T-helper 1 cell (primary cell): ENCODE measurements at places on chromosomes 2 and 18.

- no peak for DNase-seq
Observed at GRCh38 chr2:30981510-30981909, 156.7 kb downstream of the GALNT14 start.

DNA sequence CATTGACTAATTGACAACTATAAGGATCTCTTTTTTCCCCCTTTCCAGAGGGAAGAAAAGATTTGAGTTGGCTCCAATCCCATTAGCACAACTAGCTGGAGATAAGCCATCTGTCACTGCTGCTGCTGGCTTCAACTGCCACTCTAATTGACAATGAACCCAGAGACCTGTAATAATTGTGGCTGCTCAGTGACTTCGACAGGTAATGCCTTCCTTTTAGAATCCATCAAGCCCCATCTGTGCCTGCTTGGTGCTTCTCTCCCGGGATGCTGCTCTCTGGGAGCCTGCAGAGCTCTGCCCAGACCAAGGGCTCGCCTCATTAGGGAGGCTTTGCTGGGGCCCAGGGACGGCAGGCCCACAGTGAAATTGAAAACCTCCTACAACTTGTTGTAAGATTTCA lies 376.7 kb upstream of the SOX11 start:
- no peak for DNase-seq

DNA sequence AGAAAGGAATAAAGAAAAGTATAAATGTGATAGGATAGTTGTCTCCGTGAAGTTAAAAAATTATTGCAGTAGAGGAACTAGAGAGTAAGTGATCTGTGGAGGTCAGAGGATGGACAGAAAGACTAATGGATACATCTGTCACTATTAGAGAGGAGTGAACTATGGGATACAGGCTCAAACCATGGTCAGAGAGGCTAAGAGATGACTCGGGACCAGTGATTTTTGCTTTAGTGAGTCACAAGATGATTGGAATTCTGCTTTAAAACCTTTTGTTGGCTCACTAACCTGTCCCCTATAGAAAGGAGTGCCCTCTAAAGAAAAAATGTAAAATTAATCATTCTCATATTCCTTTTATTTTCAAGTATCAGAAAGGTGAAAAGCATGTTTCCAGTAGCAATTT lies 30.3 kb downstream of the ALMS1 start:
- no peak for DNase-seq

GRCh38 chr2:156436497-156437085 lies 412 bp downstream of the GPD2 start:
- DNase-seq, result no peak

DNA sequence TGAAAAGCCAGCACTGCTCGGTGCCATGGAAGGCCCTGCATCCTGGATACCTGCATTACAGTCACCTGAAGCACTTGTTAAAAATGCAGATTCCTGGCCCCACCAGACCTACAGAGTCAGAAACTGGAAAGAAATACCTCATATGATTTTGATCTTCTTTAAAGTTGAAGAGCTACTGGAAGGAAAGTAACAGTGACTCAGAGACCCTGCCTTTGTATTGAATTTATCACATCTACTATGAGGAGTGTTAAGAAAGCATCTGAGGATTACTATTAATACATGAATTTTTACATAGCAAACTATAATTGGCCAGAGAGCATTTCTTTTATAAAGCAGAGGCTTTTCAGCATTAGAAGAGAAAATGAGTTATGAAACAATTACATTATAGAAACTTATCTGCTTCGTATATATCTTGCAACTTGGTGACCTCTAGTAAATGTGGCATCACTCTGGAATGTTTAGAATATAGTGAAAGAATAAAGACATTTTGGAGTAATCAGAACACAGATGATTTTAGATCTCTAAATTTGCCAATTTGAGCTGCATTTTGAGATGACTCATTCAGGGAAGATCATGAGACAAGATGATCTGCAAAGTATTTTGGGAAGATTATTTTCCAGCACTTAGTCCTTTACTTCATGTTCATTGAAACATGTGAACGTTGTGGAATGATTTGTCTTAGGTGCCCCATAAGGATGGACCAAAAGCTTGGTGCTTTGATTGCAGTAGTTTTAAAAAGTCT lies 12.2 kb downstream of the PTPRM start:
- DNase-seq, result no peak

DNA sequence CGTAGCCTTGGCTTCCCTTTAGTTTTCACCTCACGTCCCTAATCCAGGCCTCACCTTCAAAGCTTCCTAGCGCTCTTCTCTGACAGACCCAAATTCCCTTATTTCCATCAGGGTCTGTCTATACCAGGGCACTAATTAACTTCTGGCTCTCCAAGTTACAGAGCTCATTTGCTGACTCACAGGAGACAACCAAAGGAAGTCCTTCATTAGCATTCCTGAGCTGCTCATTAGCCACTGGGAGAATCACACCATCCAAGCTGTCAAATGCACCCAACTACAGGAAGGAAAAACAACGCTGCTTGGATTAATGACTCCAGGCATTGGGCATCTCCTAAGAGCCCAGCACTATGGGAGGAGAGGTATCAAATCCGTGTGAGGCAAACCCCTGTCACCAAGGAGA lies 109.8 kb upstream of the ALK start:
- DNase-seq, result no peak

GRCh38 chr18:37721544-37722522 lies 156.2 kb upstream of the CELF4 start:
- no peak for DNase-seq

- DNase-seq, result no peak
Observed at GRCh38 chr2:98710734-98711133, 20.2 kb downstream of the MGAT4A start.

DNA sequence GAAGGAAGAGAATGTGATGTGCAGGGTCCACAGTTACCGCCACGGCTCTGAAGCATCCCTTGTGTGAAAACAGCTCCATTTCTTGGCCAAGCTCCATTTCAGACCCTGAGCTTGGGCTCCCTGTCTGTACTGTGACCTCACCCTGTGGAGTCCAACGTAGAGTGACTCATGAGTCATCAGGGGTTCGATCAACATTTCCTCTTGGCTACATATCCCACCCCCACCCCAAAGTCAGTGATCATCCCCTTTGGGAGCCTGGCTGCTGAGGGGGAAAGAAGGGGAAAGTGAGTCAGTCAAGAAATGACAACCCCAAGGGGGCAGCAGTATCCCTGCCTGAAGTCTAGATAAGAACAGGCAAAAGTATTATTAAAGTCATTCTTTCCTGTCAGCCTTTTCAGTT lies 62.2 kb downstream of the PAPOLG start:
- no peak for DNase-seq

GRCh38 chr2:173574324-173575112 lies 219.8 kb downstream of the CDCA7 start:
- DNase-seq, result peak; percentile 3

GRCh38 chr2:191895195-191895594 lies 48.3 kb upstream of the CAVIN2 start:
- DNase-seq, result no peak

- no peak for DNase-seq
Observed at GRCh38 chr2:163594497-163594896, 141.3 kb downstream of the FIGN start.

DNA sequence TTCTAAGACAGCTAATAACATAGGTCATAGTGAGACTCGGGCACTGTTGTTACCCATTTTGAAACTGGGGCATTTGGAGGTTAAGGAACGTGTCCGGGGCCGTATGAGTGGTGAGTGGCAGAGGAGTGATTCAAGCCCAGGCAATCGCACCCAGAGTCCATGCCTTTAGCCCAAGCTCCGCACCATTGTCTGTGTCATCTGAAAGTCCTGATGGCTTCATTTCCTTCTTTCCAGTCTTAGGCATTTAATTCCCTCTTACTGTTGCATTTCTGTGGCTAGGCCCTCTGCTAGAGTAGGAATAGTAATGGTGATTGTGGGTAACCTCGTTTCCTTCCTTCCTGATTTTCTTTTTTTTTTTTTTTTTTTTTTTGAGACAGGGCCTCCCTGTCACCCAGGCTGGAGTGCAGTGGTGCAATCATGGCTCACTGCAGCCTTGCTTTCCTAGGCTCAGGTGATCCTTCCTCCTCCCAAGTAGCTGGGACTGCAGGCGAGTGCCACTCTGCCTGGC lies 49.8 kb upstream of the ASB1 start:
- no peak for DNase-seq
